ENCODE measurements at places on chromosomes 2 and 18. TPM values are rescaled to one million over a fixed set of nuclear protein-coding genes. Genes with fewer than 3 reads are reported as not detected.

DNA sequence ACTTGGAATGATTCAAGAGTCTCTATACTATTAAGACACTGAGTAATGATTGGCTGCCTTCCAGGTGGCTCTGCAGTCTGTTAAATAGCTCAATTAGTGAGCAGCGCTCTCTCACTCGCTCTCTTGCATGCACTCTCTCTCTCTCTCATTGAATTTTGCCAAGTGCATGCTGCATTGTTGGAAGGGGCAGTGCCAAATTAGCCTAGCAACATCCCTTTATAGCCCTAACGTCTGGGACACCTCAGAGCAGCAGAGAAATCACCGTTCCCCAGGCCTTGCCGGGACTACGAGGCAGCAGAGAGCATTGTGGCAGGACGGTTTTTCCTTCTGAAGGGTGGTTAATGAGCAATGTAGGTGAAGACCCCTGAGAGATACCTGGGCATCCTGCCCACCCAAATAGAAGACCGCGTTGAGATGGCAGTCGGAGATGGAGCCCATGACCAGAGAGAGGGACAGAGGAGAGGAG lies 447.6 kb upstream of the POU3F3 start:
- no peak for DNase-seq
- no peaks in the 10 kb centered on the region for H3K4me1 ChIP-seq
- H3K27me3 ChIP-seq: no peaks in the 10 kb centered on the region
- no peaks in the 10 kb centered on the region for H3K36me3 ChIP-seq

- no peak overlapping the region for H3K4me3 ChIP-seq
- DNase-seq: no peak
- H3K27me3 ChIP-seq: no peaks in the 10 kb centered on the region
- no peak overlapping the region for H3K27ac ChIP-seq
These were observed 112.9 kb downstream of the AFF3 start for GRCh38 chr2:100029460-100029859.

DNA sequence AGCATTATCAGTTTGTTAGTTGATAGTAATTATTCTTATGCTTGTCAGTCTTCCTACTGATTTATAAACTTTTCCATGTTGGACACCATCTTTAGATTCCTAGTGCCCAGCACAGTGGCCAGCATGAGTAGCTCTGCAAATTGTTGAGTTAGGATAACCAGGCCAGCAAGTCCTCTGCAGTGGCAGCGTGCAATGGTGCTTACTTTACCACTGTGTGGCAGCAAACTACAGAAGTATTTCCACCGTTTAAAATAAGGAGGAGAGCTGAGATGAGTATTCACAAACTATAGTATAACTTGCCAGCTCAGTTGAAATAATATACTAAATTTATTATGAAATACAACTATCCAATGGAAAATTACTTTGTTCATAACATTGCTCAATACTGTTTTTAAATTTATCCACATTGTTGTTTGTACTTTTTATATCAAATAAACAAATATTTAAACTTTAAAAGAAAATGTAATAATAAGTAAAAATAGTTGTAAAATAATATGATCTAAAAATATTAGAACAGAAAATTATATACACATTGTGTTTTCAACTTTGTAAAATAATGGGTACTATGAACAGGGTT lies 9.3 kb upstream of the THADA start:
- peaks cover 4% of the 10 kb centered on the region for H3K4me1 ChIP-seq
- H3K27ac ChIP-seq: no peak overlapping the region
- H3K36me3 ChIP-seq: no peaks in the 10 kb centered on the region
- H3K4me3 ChIP-seq: no peak overlapping the region

- DNase-seq: no peak
- no peak overlapping the region for H3K4me3 ChIP-seq
- H3K4me1 ChIP-seq: no peaks in the 10 kb centered on the region
- no peaks in the 10 kb centered on the region for H3K36me3 ChIP-seq
These were observed 20.5 kb downstream of the PCARE start for GRCh38 chr2:29053670-29054400.

GRCh38 chr2:26238311-26238958 lies 6.0 kb downstream of the HADHA start:
- H3K27ac ChIP-seq: no peak overlapping the region
- H3K27me3 ChIP-seq: no peaks in the 10 kb centered on the region
- peaks cover 6% of the 10 kb centered on the region for H3K36me3 ChIP-seq
- H3K4me3 ChIP-seq: no peak overlapping the region
- H3K4me1 ChIP-seq: no peaks in the 10 kb centered on the region

DNA sequence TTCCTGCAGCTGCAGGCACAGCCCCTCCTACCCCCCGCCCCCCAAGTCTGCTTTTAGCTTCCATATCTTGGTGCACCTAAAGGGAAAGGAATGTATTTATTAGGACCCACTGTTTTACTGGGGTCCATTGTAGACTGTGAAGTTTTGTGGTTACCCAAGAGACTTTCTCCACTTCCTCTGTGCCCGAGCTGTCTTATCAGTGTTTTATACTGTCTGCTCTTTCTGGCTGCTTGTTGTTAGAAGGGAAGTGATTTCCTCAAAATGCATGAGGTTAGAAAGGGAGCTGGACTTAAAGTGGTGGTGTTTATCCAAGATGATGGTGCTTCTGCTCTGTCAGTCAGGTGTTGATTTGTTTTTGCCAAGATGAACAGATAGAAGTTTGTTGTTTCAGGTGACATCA lies 85.0 kb downstream of the PTH2R start:
- no peaks in the 10 kb centered on the region for H3K36me3 ChIP-seq
- H3K4me3 ChIP-seq: no peak overlapping the region
- no peak overlapping the region for H3K27ac ChIP-seq
- peaks cover 3% of the 10 kb centered on the region for H3K4me1 ChIP-seq
- no peak for DNase-seq
- H3K27me3 ChIP-seq: no peaks in the 10 kb centered on the region

- no peak overlapping the region for H3K4me3 ChIP-seq
- peak; percentile 27 for DNase-seq
- no peaks in the 10 kb centered on the region for H3K4me1 ChIP-seq
- H3K27ac ChIP-seq: no peak overlapping the region
- no peaks in the 10 kb centered on the region for H3K36me3 ChIP-seq
These were observed 91.6 kb downstream of the TTC32 start for GRCh38 chr2:19810148-19810547.

GRCh38 chr2:1339388-1340140 lies 73.7 kb upstream of the TPO start:
- H3K36me3 ChIP-seq: no peaks in the 10 kb centered on the region
- no peaks in the 10 kb centered on the region for H3K27me3 ChIP-seq
- H3K4me1 ChIP-seq: peaks cover 3% of the 10 kb centered on the region
- no peak overlapping the region for H3K4me3 ChIP-seq
- no peak for DNase-seq

- DNase-seq: no peak
- H3K27ac ChIP-seq: no peak overlapping the region
- no peak overlapping the region for H3K4me3 ChIP-seq
- H3K36me3 ChIP-seq: no peaks in the 10 kb centered on the region
- H3K27me3 ChIP-seq: no peaks in the 10 kb centered on the region
These were observed 37.6 kb upstream of the PMAIP1 start for GRCh38 chr18:59861963-59862819.

- no peaks in the 10 kb centered on the region for H3K36me3 ChIP-seq
- H3K4me3 ChIP-seq: no peak overlapping the region
- no peak for DNase-seq
- H3K27me3 ChIP-seq: no peaks in the 10 kb centered on the region
- no peak overlapping the region for H3K27ac ChIP-seq
- H3K4me1 ChIP-seq: no peaks in the 10 kb centered on the region
These were observed 232.2 kb upstream of the MEX3C start for GRCh38 chr18:51429644-51430043.

- DNase-seq: no peak
These were observed 288.8 kb upstream of the PIK3C3 start for GRCh38 chr18:41666231-41666630.

DNA sequence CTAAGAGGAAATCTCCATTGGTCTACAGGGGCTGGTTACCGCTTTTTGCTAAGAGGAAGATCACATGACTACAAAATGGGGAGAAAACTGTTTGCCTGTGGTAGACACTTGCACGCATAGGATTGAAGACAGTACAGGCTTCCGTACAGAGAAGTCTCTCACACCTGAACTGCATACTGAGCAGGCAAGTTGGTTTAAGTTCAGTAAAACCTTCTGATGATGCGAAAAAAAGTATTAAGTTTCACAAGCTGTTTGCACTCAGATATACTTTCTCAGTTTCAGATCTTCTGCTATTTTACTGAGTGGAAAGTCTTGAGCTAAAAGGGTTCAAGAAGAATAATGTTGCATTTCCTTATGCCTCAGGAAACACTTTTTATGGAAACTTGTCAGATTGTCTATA lies 292.2 kb upstream of the MC4R start:
- DNase-seq: no peak
- H3K4me1 ChIP-seq: no peaks in the 10 kb centered on the region

DNA sequence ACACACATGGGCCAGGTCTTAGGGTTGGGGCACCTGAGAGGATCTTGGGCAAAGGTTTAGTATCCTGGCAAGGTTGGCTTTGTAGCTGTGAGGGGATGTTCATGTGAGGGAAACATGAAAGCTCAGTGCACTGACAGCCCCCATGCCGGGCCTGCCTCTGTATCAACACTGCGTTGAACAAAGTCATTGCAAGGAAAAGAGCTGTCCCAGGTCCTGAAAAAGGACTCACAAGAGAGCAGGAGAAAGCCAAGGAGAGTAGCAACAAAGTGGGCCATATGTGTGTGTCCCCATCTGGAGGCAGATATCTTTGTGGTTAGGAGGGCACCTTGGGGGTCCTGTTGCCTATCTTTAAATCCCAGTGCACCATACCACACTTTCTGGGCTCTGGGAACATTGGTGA lies 237.8 kb upstream of the THSD7B start:
- H3K4me1 ChIP-seq: no peaks in the 10 kb centered on the region
- no peak overlapping the region for H3K4me3 ChIP-seq
- no peaks in the 10 kb centered on the region for H3K27me3 ChIP-seq
- DNase-seq: peak; percentile 51

- no peak overlapping the region for H3K27ac ChIP-seq
- H3K4me1 ChIP-seq: no peaks in the 10 kb centered on the region
- no peaks in the 10 kb centered on the region for H3K27me3 ChIP-seq
- DNase-seq: no peak
- H3K4me3 ChIP-seq: no peak overlapping the region
These were observed 45.4 kb downstream of the SPRED2 start for GRCh38 chr2:65386989-65387388.

DNA sequence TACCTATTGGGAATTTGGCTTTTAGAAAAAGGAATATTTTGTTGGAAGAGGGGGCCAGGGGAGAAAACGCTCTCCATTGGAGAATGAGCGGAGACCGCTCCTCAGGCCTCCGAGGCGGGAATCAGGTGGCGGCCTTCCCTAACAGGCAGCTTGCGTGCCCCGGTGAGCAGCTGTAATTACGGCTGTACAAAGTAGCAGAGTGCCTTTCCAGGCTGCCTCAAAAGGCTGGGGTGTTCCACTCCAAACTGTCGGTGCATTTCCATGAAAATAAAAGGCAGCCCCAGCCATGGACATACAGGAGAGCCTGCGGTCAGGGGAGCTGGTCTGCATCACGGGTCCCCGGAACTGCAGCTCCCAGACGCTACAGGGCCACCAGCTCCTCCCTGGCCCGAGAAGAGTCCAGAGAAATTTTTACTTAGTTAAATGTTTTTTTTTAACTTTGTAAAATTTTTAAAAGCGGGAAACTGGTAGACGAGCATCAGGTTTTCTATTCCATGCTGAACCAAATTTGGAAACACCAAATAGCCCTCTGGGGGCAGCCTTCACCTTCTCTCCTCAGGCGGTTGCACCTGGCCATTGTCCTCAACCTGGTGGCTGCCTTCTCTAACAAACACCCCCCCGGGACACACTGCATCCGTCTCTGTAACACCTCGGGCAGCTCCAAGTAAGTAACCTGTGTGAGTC lies 209.3 kb upstream of the SALL3 start:
- H3K4me3 ChIP-seq: no peak overlapping the region
- peaks cover 7% of the 10 kb centered on the region for H3K4me1 ChIP-seq
- no peaks in the 10 kb centered on the region for H3K36me3 ChIP-seq
- no peak overlapping the region for H3K27ac ChIP-seq
- H3K27me3 ChIP-seq: no peaks in the 10 kb centered on the region
- no peak for DNase-seq

- H3K27ac ChIP-seq: no peak overlapping the region
- no peaks in the 10 kb centered on the region for H3K27me3 ChIP-seq
- H3K4me3 ChIP-seq: no peak overlapping the region
These were observed 68.9 kb upstream of the ZSWIM2 start for GRCh38 chr2:186917866-186918265.

- H3K4me3 ChIP-seq: no peak overlapping the region
- no peaks in the 10 kb centered on the region for H3K4me1 ChIP-seq
- no peak for DNase-seq
- no peaks in the 10 kb centered on the region for H3K36me3 ChIP-seq
- no peaks in the 10 kb centered on the region for H3K27me3 ChIP-seq
- no peak overlapping the region for H3K27ac ChIP-seq
These were observed 270.6 kb upstream of the MMADHC start for GRCh38 chr2:149858216-149858615.

DNA sequence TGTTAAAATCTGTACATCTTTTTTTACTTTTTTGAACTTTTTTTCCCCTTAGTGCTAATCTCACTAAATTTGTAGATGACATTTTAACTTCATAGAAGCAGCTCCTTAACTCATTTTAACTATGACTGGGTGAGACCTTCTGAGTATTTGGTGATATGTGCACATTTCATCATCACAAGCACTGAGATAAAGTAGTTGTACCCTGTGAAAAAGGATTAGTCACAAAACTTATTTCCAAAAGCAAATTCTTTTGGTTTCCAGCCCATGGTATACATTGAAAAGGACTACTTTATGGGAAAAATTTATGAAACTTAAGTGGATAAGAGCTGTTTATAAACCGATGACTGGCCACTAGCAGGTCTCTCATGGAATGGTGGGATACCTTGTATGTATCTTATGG lies 581.5 kb downstream of the PLCL1 start:
- H3K27ac ChIP-seq: no peak overlapping the region
- no peak for DNase-seq
- no peaks in the 10 kb centered on the region for H3K4me1 ChIP-seq
- no peaks in the 10 kb centered on the region for H3K36me3 ChIP-seq

DNA sequence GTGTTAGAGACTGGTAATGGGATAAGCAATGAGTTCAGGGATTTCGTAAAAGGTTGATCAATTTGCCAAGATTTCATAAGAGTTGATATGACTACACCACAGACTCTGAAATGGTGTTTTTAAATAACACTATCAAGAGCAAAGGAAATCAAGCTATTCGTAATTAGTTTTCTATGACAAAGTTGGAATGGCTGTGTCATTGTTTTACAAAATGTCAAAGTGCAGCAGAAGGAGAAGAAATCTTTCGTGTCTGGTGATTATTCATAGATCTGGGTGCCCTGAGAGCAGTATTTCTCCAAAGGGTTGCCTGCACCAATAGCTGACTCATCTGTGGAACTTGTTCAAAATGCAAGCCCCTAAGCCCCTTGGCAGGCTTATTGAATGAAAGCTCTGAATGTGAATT lies 70.1 kb downstream of the NABP1 start:
- H3K4me3 ChIP-seq: no peak overlapping the region
- no peaks in the 10 kb centered on the region for H3K4me1 ChIP-seq
- no peak for DNase-seq
- no peak overlapping the region for H3K27ac ChIP-seq
- no peaks in the 10 kb centered on the region for H3K36me3 ChIP-seq

FAM110C gene
- total RNA-seq: 13.2 TPM

LINC00305 gene
- not detected for total RNA-seq

PDCD1 gene
- 0.48 TPM for total RNA-seq

KIF1A gene
- 281 TPM for total RNA-seq

KCNJ3 gene
- total RNA-seq: 0.50 TPM

DOK6 gene
- 0.50 TPM for total RNA-seq

NTSR2 gene
- total RNA-seq: not detected

SATB2 gene
- 5.1 TPM for total RNA-seq

FAM228A gene
- not detected for total RNA-seq

CNDP1 gene
- total RNA-seq: not detected

SERPINB7 gene
- total RNA-seq: not detected

GCKR gene
- total RNA-seq: 1.2 TPM

SULT1C4 gene
- total RNA-seq: 2.1 TPM

ALK gene
- 0.09 TPM for total RNA-seq
